ENCODE measurements at places on chromosomes 6 and 20.

- no peak for DNase-seq
These were observed 287.1 kb upstream of the PRDM1 start for GRCh38 chr6:105799056-105799455.

- peak; percentile 27 for DNase-seq
These were observed 58.6 kb upstream of the ZNF217 start for GRCh38 chr20:53652090-53652858.

DNA sequence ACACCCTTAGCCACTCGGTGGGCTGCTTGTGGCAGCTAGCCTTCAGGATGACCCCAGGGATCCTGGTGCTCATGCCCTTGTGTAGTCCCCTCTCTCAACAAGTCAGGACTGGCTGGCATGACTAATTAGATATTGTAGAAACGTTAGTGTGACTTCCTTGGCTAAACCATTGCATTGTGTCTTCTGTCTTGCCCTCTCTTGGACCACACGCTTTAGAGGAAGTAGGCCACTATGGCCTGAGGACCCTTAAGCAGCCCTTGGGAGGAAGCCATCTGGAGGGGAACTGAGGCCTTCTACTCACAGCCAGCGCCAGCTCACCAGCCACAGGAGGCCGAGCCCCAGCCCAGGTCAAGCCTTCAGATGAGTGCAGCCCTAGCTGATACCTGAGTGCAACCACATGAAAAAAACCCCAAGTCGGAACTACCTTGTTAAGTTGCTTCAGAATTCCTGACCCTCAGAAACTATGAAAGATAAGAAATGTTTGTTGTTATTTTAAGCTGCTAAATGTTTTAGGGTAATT lies 10.1 kb downstream of the ANGPT4 start:
- DNase-seq = no peak

- no peak for DNase-seq
These were observed 48.3 kb upstream of the EEF1A1 start for GRCh38 chr6:73569121-73569520.

- no peak for DNase-seq
These were observed 30.1 kb downstream of the TMEM74B start for GRCh38 chr20:1154691-1155090.

- DNase-seq = no peak
These were observed 39.0 kb downstream of the PYGB start for GRCh38 chr20:25286917-25287316.

- no peak for DNase-seq
These were observed 17.6 kb downstream of the ARID1B start for GRCh38 chr6:156794546-156795354.

GRCh38 chr6:22673474-22673873 lies 104.1 kb downstream of the HDGFL1 start:
- DNase-seq = no peak

DNA sequence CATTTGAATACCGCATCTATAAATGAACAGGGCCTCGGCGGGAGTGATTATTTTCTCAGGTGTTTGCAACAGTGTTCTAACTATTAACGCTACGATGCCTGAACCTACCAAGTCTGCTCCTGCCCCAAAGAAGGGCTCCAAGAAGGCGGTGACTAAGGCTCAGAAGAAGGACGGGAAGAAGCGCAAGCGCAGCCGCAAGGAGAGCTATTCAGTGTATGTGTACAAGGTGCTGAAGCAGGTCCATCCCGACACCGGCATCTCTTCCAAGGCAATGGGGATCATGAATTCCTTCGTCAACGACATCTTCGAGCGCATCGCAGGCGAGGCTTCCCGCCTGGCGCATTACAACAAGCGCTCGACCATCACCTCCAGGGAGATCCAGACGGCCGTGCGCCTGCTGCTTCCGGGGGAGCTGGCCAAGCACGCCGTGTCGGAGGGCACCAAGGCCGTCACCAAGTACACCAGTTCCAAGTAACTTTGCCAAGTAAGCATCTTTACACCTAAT lies 70.9 kb downstream of the HFE start:
- no peak for DNase-seq

DNA sequence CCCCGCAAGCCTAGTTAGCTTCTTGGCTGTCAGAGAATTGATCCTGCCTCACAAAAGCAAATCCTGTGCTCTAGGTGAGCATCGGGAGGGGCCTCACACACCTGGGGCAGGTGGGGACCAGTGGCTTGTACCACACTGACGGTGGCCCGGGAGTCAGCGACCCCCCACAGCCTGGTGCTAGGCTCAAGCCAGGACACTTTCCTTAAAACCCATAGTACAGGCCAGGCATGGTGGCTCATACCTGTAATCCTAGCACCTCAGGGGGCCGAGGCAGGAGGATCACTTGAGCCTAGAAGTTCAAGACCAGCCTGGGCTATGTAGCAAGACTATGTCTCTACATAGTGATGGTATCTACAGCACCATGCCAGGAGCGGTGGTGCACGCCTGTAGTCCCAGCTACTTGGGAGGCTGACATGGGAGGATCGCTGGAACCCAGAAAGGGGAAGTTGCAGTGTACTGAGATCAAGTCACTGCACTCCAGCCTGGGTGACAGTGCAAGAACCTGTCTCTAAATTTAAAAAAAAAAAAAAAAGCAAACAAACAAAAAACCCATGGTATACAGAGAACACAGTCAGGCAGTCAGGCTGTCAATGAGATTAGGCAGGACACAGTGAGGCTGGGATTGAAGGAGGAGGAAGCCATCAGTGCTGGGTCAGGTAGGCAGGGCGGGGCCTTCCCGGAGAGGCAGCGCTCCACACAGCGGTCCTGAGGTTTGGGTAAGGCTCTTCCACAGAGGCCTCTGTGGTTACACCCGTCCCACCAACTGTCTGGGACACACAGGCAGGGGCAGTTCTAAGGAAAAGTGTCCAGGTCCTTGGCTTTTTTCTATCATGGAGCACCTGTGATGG lies 41.3 kb downstream of the SYNJ2 start:
- no peak for DNase-seq

DNA sequence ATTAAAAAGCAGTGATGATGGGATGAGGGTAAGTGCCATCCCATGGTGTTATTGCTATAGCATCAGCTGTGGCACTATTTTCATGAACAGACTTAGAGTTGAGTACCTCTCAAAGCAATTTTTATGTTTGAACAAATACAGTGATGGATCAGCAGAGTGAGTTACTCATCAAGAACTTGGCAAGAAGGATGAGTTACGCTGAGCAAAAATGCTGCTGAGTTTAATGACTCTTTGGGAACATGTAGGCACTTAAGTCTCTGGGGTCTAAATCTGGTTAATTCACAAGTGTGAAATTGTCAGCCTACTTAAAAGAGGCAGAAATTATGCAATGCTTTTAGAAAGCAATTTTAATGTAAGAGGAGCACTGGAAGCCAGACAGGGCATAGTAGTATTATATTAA lies 78.5 kb upstream of the AHI1 start:
- DNase-seq = no peak

DNA sequence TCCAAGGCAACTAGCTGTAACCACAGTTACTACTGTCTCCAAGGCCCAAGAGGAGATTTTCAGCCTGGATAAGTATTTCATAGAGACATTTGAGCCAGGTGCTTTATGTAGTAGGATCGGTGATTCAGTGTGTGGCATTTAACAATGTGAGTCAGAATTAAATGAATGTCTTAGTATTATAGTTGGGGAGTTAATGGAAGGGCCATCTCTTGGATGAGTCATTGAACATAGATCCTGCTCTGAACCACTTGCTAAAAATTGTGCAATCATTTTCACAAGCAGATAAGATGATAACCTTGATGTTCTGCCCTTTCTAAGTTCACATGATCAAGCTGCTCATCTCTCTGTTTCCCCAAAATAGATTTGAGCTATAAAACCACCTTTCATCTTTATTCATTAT lies 668.9 kb upstream of the CITED2 start:
- DNase-seq = no peak

DNA sequence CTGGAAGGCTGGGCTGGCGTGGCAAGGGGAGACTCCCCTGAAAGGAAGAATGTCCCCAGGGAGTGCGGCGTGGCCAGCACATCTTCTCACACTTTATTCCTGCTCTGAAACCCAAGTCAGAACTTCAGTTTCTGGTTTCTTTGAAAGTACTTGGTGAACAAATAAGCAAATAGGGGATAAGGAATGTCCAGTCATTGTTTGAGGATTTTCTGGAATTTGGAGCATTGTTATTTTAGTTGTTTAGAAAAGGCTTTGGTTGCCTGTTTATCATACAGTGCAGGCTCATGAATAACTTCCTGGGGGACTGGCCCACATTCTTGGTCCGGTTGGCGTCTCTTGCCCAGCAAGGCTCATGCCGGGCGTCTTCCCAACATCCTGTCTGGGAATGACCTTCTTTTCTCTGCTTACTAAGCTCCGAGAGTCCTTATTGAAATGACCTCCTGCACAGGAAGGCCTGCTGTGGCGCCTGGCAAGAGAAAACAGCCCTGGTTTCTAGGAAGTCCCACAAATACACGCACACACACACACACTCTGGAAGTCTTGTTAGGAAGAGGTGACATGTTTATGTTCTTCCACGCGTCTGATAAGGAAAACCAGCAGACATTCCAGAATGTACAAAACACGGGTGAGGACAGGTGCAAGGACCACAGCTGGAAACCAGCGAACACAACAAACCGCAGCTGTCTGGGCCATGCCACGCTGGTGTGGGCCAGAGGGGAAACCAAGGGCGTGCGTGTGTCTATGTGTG lies 71.9 kb downstream of the TMEM170B start:
- peak; percentile 5 for DNase-seq

DNA sequence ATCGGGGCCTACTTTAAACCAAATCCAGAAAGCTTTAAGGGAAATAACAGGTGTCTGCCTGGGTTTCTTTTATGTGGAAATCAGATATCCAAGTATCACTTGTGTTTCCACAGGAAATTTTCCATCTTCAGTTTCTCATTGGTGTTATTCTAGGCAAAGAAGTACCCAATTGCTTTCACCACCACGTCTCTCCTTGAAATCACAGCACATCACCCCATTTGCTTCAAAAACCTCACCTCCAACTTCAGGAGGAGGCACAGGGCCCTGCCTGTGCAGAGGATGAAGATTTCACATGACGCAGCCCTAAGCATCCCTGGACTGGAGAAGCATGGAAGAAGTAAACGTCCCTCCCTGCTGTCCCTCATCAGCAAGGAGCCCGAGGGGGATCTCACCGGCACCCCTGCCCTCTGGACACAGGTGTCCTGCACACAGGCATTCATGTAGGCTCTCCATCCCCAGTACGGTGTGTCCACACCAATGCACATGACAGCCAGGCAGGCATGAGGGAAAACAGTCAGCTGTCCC lies 182.3 kb downstream of the TBXT start:
- DNase-seq = no peak

- DNase-seq = no peak
These were observed 100.6 kb upstream of the HIVEP1 start for GRCh38 chr6:11911538-11911937.
